ENCODE measurements at places on chromosomes 2 and 18.

- DNase-seq = peak; percentile 79
These were observed 38.3 kb upstream of the RMDN2 start for GRCh38 chr2:37886745-37887144.

GRCh38 chr2:20414806-20415205 lies 32.1 kb upstream of the RHOB start:
- DNase-seq = no peak

DNA sequence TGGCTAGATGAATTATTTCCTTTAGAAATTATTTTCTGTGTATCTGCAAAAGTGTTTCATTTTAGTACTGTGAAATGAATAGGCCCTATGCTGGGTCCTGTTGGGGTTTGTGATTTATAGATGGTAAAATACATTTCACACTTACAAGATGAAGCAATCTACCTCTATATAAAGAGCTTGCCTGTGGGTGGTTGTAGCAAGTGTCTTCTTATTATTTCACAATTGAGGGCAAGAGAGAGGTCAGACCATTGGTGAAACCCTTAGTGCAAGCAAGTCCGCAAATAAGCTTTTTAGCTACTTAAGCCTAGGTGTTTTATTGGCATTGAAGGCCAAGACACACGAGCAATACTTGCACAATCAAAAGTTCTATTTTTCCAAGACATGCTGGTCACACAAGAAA lies 153.1 kb downstream of the FMNL2 start:
- DNase-seq = no peak

DNA sequence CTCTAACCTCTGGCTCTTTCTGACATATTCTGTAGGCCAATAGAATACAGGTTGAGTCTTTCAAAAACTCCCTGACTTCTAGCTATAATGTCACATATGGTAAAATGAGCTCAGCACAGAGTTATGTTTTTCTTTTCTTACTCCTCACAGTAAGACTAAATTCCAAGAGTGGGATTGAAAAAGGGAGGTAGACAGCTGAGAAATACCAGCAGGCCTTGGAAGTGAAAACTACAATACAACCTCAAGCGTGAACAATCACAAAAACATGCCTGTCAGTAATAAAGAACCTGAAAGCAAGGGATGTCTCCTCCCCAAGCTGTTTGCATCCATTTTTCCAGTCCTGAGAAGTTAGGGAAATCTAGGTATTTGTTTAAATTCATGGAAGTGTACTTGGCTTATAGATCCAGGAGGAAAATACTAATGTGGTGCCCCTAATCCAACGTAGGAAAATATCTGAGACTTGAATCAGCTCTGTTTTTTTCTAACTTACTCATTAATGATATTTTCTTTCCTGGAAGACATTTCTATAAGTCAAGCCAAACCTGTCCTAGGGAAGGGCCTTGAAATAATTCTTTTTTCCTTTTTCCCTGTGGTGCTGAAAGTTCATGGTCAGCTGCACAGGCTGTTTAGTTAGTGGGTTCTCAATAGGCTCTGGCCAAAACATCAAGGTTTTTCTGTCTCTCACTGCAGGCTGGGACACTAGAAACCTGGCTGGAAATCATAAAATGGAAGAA lies 167.9 kb upstream of the SPATS2L start:
- DNase-seq = peak; percentile 60

GRCh38 chr18:34857320-34857719 lies 147.2 kb downstream of the DTNA start:
- no peak for DNase-seq

DNA sequence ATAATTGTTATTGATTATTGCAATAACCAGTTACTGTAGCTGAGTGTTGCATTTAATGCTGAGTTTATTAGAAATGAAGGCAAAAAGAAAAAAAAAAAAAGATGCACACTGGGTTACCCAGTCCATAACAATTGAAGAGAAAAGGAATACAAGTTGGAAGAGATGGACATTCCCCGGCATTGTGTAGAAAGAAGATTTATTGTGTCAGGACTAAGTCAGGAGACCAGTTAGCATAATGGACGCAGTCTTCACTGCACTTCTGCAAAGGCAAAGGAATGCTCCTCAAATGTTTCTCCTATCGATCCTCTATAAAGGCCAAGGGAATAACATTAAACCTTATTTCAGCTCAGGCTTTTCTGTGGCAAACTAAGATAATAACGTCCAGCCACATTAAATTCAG lies 157.8 kb downstream of the INSIG2 start:
- DNase-seq = no peak

GRCh38 chr18:59881728-59882656 lies 17.8 kb upstream of the PMAIP1 start:
- peak; percentile 75 for DNase-seq

GRCh38 chr2:232485757-232486557 lies 1.7 kb downstream of the ECEL1 start:
- no peak for DNase-seq

DNA sequence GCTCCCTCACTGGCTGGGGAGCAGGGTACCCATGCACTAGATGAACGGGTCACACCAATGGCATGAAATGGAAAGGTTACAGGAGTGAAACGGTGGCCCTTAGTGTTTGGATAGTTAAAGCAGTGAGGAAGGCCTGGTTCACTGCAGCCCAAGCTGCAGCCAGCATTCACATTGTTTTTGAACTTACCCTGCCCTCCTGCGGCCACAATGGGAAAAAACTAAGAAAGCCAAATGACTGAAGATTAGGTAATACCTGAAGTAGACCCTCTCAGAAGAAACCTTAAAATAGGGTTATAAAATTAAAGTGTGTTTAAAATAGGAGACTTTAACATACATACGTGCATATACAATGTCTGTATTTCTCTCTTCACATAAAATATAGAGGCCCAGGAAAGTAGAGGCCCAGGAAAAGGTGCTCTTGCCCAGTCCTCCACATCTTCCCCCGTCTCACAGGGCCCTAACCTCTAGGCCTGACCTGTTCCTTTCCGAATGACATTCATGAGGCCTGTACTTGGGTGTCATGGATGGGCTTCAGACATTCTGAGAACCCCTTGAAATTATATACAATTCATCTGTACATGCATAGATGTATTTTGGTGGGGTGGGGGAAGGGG lies 33.3 kb downstream of the DOK1 start:
- DNase-seq = peak; percentile 74

- DNase-seq = no peak
These were observed 91.4 kb downstream of the B3GNT2 start for GRCh38 chr2:62287282-62287681.

DNA sequence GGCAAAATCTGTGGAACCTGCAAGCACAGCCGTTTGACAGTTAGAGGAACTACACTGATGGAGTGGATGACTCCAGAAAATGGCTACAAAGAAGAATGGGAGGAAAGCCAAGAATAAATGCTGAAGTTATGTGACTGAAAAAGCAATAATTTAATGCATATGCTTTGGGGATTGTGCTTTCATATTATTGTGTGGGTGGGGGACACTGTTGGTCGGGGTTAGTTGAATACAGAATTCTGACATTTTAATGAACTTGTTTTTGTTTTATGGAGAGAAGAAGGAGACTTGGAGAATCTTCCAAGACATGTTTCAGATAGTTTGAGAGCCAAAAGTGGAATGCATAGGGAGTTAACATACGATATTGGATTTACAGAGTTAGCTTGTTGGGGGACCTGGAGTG lies 68.5 kb downstream of the NRP2 start:
- peak; percentile 23 for DNase-seq

DNA sequence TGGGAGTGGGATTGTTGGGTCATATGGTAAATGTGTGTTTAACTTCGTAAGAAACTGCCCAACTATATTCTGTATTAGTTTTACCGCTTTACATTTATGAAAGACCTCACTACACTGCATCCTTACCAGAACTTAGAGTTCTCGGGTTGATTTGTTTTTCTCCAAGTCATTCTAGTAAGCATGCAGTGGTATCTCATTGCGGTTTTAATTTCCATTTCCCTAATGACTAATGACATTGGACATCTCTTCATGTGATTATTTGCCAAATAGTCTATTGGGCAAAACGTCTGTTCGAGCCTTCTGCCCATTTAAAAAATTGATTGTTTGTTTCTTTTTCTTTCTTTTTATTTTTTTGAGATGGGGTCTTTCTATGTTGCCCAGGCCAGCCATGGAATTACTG lies 6.8 kb downstream of the FBLN7 start:
- no peak for DNase-seq

DNA sequence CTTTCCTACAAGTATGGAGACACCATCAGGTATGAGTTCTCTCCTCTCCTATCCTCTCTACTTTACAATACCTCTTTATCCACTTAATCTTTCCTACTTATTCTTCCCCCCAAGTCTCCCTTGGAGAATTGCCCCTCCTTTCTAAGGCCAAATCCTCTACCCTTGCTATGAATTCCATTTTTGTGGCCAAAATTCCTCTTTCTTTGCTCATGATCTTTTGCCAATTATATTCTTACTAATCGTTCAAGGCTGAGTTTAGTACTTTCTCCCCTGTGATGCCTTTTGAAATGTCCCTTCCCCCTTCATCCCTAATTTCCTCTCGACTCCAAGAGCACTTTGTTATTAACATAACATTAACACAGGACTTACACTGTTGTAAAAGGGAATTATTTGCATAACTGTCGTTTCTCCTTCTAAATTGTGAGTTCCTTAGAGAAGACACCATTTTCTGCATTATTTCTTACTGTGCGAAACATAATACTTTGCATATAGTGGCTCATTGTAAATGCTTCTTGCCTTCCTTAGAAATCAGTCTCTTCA lies 133.4 kb downstream of the KCTD1 start:
- peak; percentile 74 for DNase-seq

GRCh38 chr2:177772529-177772928 lies 300.0 kb downstream of the PDE11A start:
- peak; percentile 15 for DNase-seq

DNA sequence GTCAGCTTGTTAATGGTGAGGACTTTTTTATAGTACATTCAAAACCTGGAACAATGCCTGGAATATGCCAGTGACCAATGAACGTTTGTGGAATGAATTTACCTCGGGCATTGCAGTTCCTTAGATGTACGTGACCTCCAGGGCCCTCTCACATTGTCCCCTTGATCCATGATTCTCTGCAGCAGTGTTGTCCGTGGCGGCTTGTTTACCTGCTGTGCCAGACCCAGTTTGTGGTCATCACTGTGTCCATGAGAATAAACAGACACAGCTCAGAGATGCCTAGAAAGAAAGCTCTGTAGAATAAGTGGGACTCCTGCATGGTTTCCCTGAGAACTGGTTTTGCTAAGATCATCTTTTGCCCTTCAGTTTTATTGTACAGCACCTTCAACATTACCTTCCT lies 1132.2 kb downstream of the DPP10 start:
- DNase-seq = no peak

DNA sequence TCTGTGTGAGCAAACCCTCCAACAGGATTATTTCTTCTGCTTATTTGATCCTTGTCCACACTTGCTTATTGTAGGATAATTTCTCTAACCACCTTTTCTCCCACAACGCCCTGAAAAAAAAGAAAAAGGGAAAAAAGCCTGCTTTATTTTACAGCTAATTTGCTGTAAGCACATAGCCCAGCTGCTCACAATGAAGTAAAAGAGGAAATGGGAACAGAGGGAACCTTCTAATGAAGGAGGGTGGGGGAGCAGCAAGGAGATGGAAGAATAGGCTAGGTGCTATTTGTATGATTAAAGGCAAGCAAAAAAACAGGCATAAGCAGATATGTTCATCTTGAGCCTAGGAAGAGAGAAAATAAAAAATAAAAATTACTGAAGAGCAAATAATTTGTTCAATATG lies 331.6 kb downstream of the TXNL1 start:
- DNase-seq = no peak

GRCh38 chr2:52964916-52965530 lies 802.6 kb upstream of the CHAC2 start:
- no peak for DNase-seq

Data from fibroblast of skin of right quadriceps (primary cell).